ENCODE measurements at places on chromosomes 1 and 21.

DNA sequence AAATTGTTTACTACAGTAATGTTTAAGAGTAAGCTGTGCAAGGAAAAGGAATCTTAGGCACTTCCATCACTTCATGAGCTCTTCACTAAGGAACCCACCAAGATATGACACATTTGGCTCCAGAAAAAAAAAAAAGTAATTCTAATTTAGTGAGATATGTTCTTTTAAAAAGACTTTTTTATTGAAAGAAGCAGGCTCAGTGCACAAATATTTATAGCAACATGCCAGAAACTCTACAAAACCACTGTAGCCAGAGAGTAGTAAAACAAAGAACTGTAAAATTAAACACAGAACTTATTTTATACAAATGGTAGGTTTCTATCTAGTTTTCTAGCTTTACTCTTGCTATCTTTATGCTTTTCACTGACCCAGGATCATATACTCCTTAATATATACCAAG lies 434.6 kb upstream of the ADGRL2 start:
- no peak for DNase-seq

DNA sequence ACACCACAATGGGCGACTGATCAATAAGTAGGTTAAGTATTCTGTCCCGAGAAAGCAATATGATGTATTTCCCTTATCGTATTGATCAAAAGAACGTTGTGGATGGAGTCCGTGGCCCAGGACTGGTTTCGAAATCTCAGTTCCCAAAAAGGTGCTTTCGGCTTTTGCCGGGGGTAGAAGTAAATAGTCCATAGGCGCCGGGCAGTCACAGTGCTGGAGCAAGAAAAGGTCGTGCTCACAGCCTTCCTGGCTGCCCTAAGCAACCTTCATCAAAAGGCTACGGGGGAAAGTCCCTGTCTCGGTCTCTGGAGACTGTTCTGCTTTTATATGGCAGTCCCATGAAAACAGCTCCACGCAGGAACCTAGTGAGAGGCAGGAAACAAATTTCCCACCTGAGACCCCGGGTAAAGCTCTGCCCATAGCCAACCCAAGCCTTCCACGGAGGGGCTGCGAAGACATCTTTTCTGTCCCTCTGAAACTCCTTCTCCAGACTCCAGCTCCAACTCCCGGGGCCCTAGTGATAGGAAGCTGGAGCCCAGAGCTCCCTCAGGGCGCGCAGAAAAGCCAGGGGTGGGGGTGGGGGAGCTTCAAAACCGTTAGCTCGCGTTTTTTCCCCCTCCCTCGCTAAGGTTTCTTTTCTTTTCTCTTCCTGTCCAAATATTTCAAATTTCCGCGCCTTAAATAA lies 7.0 kb downstream of the CDKN2C start:
- peak; percentile 80 for DNase-seq

- no peak for DNase-seq
Measured at GRCh38 chr21:33622253-33622652, 19.3 kb downstream of the CRYZL1 start.

GRCh38 chr1:210584439-210585113 lies 255.9 kb downstream of the HHAT start:
- peak; percentile 80 for DNase-seq

DNA sequence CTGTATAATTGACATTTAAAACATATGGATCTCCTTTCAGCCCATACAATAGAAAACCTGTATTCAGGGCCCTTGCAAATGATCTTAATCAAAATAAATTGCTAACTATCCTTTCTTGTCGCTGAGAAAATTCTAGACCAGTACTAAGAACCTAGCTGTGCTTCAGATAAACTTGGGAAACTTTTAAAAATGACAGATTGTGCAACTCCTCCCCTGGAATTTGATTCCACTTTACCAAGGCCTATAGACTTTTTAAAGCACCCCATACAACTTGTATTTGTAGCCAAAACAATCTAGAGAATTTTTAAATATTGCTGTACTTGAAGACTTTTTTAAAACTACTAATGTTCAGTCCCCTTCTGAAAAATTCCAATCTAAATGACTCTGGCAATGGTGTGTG lies 51.6 kb downstream of the ZNF644 start:
- DNase-seq, result no peak

DNA sequence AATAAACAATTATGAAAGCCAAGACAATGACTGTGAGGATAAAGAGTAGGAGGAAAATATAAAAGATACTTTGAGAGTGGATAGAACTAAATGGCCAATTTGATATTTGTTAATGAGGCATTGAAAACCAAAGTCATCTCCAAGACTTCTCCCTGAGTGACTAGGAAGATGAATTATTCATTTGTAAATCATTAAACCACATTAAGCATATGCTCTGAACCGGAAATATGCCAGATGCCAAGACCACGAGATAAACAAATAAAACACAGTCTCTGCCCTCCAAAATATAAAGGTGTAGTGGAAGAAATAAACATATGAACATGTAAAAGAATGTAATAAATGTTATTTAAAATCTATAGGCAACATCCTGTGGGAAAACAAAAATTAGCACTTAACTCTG lies 78.8 kb downstream of the MRPL39 start:
- no peak for DNase-seq

- DNase-seq, result no peak
Measured at GRCh38 chr1:158020259-158020885, 26.9 kb downstream of the KIRREL1 start.

DNA sequence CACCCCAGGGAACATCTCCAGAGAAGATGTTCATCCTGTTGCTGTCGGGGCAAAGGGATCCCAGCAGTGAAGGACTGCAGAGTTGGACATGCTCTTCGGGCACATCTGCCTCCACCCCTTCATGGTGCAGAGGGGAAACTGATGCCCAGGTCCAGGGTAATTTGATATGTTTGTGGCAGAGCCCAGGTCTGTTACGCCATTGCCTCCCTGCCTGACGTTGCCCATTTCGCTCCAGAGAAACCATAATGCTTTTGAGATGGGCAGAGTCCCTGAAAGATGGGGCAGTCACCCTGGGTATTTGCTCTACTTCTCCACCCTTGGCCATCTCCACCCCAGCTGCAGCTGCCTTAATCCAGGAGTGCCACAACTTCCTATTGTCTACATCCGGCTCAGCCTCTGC lies 290.4 kb upstream of the POU3F1 start:
- DNase-seq, result no peak

DNA sequence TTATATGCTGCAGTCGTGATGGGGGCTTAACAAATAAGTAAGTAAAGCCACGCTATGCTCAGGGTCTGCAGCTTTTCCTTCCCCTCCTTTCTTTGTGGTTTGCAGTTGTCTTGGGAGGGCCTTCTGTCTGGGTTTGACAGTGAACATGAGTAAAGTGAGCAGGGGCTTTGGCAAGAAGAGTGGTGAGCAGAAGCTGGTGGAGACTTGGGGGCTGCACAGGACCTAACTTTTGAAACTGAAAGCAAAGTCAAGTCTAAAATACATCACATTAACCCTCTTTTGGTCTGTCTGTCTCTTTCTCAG lies 368.6 kb upstream of the VAMP3 start:
- DNase-seq, result no peak

GRCh38 chr1:113990530-113990929 lies 11.3 kb downstream of the OLFML3 start:
- no peak for DNase-seq

GRCh38 chr1:68976916-68977610 lies 480.2 kb upstream of the DEPDC1 start:
- DNase-seq, result no peak

- peak; percentile 62 for DNase-seq
Measured at GRCh38 chr1:224543453-224543852, 72.7 kb upstream of the CNIH3 start.

- peak; percentile 73 for DNase-seq
Measured at GRCh38 chr1:153217212-153217611, at the start of gene PRR9. Gene PRR9, plus strand, starts transcription at chr1:153217584. Its CDS starts 561 bp downstream, at chr1:153218145.

DNA sequence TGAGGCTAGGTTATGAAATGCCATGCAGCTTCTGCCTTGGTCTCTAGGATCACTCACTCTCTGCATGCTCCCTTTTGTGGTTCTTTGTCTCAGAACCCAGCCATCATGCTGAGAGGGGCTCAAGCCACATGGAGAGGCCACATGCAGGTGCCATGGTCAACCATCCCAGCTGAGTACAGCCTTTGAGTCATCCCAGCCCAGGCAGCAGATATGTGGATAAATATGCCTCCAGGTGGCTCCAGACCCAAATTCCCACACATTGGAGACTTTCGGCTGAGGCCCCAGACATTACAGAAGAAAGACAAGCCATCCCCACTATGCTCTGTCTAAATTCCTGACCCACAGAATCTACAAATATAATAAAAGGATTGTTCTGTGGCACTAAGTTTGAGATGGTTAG lies 102.0 kb downstream of the LHX9 start:
- DNase-seq, result peak; percentile 15

- DNase-seq, result no peak
Measured at GRCh38 chr1:23097316-23097715, 71.3 kb downstream of the LUZP1 start.

DNA sequence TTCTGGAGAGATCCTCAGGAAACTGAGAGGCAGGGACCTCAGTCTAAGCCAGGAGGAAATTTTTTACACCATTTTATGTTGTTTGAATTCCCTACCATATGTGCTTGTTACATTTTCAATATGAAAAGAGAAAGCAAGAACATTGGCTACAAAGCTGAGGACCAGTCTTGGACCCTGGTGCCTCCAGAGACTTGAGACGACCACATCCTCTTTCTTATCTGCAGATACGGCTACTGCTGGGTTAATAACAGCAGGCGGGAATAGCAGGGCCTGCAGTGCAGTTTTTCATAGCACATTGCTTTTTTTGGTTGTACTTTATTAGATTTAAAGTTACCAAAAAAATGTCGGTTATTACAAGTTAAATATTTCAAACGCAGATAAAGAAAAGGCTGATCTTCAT lies 3.9 kb downstream of the KDM4A start:
- no peak for DNase-seq

GRCh38 chr1:165034136-165034809 lies 322.2 kb downstream of the LMX1A start:
- no peak for DNase-seq

DNA sequence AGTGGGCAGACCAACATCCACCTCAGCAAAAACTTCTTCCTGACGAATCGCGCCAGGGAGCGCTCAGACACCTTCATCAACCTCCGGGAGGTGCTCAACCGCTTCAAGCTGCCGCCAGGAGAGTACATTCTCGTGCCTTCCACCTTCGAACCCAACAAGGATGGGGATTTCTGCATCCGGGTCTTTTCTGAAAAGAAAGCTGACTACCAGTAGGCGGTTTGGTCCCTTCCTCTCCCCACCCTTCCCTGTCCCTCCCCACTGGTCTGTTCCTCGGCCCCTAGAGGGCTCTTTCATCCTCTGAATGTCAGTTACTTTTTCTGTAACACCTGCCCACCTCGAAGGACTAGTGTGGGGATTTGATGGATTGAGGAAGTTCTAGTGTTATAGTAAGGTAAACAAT lies 46.9 kb downstream of the CAPN2 start:
- DNase-seq, result no peak

DNA sequence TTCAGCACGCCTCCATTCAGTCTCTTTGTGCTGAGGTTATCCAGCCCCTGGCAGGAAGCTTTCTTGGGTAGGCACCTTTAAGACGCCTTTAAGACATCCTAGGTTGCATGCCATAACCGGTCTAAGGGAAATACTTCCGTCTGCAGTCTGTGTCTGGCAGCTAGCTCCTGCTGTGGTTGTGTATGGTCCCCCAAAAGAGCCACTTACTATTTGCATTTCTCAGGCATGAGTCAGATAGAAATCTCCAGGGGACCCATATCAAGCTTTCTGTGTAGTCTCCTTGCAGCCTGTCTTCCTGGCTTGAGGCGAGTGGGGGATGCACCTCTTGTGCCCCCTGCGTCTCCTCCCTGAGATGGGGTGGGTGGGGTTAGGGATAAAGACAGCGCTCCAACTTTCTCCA lies 10.0 kb upstream of the RYR2 start:
- peak; percentile 37 for DNase-seq
